ENCODE measurements at places on chromosomes 13 and 19.

GRCh38 chr13:113753171-113753570 lies 5.9 kb upstream of the TMEM255B start:
- no peak overlapping the region for H3K4me3 ChIP-seq
- no peaks in the 10 kb centered on the region for H3K4me1 ChIP-seq
- H3K27me3 ChIP-seq: peaks cover 5% of the 10 kb centered on the region
- no peaks in the 10 kb centered on the region for H3K36me3 ChIP-seq
- no peak for DNase-seq
- H3K27ac ChIP-seq: no peak overlapping the region

- DNase-seq: no peak
- H3K4me1 ChIP-seq: peaks cover 25% of the 10 kb centered on the region
- H3K36me3 ChIP-seq: peaks cover 77% of the 10 kb centered on the region
- H3K27ac ChIP-seq: no peak overlapping the region
- H3K27me3 ChIP-seq: no peaks in the 10 kb centered on the region
These were observed 6.1 kb downstream of the ATP13A1 start for GRCh38 chr19:19657397-19657783.

GRCh38 chr13:69324090-69324886 lies 783.3 kb upstream of the ATXN8OS start:
- no peak overlapping the region for H3K4me3 ChIP-seq
- no peak overlapping the region for H3K27ac ChIP-seq
- H3K36me3 ChIP-seq: no peaks in the 10 kb centered on the region
- no peaks in the 10 kb centered on the region for H3K27me3 ChIP-seq
- no peaks in the 10 kb centered on the region for H3K4me1 ChIP-seq

GRCh38 chr13:39415008-39415802 lies 187.8 kb downstream of the LHFPL6 start:
- H3K4me3 ChIP-seq: no peak overlapping the region
- H3K4me1 ChIP-seq: no peaks in the 10 kb centered on the region
- DNase-seq: no peak
- H3K36me3 ChIP-seq: no peaks in the 10 kb centered on the region
- no peaks in the 10 kb centered on the region for H3K27me3 ChIP-seq

DNA sequence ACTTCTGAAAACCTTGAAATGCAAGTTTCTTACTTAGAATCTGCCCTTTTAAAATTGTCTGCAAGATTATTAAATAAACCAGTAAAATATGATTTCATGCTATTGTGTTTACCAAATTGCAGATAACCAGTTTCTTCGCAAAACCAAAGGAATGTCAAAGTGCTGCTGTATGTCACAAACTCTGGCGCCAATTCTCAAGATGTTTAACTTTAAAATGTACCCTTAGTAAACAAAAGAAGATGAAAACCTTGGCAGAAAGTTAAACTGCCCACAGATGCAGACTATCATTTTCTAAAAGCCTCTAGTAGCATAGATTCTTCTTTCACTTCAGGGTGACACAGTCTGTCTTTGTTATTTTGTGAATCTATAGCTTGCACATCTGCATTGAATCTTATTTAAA lies 189.2 kb downstream of the SLITRK6 start:
- DNase-seq: no peak
- no peak overlapping the region for H3K27ac ChIP-seq
- H3K36me3 ChIP-seq: no peaks in the 10 kb centered on the region
- no peaks in the 10 kb centered on the region for H3K4me1 ChIP-seq
- H3K27me3 ChIP-seq: no peaks in the 10 kb centered on the region
- H3K4me3 ChIP-seq: no peak overlapping the region

Measured in CD4-positive, alpha-beta memory T cell (primary cell).